Activated T-cell treated with anti-CD3 and anti-CD28 coated beads for 1 hour (primary cell): ENCODE measurements at places on chromosomes 4 and X.

GRCh38 chrX:52574416-52575275, 57.8 kb upstream of the XAGE1B start:
- peak; percentile 4 for DNase-seq

DNA sequence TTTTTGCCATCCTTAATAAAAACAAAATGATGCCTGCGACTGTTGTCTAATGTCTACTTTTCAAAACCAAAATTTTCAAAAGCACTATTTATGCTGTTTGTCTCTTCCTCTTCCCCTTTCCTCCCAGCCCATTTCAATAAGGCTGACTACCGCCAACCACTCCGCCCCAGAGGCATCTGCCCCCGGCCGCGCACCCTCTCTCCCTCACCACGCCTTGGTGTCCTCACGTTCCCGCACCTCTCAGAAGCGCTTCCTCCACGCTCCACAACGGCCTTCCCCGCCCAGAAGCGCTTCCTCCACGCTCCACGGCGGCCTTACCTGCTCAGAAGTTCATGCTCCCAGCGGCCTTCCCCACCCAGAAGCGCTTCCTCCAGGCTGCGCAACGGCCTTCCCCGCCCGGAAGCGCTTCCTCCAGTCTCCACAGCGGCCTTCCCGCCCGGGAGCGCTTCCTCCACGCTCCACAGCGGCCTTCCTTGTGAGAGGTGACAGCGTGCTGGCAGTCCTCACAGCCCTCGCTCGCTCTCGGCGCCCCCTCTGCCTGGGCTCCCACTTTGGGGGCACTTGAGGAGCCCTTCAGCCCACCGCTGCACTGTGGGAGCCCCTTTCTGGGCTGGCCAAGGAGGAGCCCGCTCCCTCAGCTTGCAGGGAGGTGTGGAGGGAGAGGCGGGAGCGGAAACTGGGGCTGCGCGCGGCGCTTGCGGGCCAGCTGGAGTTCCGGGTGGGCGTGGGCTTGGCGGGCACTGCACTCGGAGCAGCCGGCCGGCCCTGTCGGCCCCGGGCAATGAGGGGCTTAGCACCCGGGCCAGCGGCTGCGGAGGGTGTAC, 490.4 kb upstream of the ZFP42 start:
- DNase-seq: no peak

DNA sequence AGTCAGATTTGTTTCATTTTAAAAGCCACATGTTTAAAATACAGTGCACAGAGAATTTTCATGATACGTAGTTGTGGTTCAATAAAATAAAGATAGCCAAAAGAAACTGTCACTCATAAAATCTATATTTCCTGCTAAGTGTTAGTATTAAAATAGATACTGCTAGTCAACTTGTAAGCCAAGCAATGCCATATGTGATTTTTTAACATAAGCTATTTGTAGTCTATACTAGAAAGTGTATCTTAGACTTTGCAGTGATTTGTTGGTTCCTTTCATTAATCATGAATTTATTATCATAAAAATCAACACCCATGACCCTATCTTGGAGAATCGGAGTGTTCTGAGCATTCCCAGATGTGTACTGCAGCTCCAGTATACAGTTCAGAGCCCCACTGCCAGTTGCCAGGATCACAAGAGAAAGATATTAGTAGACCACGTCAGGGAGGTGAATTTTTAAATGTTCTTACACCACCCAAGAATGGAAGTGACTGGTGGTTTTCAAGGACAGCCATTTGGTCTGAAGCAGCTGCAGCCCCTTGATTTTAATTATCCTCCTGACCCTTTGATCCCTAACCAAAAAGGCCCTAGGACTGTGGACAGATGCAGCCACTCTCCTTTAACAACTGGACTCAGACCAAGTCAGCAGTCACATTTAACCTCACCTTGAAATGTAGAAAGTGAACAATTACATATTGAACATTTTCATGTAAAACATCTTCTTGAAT, 163.1 kb downstream of the PALLD start:
- no peak for DNase-seq

DNA sequence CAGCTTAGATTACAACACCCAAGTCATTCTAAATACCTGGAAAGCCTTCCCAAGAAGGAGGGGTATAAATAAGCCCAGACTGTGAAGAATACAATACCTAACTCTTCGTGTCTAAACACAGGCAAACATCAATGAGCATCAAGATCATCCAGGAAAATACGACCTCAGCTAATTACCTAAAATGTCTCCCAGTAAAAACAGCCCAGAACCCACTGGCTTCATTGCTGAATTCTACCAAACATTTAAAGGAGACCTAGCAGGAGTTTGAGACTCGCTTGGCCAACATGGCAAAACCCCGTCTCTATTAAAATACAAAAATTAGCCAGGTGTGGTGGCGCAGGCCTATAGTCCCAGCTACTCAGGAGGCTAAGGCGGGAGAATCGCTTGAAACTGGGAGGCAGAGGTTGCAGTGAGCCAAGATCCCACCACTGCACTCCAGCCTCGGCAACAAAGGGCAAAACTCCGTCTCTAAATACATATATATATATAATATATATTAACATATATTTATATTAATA, 19.1 kb upstream of the HSFX4 start:
- no peak for DNase-seq

DNA sequence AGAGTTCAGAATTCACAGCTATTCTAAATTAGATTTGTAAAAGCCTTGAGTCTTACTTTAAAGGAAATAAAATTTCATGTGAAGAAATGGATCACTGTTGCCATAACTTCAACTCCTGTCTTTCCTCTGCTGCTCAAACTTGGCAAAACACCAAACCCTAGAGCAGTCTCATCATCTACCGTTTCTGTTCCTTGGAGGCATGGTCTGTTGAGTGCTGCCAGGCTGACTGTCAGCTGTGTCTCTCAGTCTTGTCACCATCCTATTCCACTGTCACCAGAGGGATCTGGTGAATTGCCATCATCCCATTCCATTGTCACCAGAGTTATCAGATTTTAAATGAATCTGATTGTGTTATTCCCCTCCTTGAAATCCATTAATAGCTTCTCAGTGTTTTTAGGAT, 55.6 kb downstream of the STIM2 start:
- DNase-seq: no peak

- DNase-seq: no peak
These were observed 205.7 kb downstream of the AR start for GRCh38 chrX:67749536-67749935.

DNA sequence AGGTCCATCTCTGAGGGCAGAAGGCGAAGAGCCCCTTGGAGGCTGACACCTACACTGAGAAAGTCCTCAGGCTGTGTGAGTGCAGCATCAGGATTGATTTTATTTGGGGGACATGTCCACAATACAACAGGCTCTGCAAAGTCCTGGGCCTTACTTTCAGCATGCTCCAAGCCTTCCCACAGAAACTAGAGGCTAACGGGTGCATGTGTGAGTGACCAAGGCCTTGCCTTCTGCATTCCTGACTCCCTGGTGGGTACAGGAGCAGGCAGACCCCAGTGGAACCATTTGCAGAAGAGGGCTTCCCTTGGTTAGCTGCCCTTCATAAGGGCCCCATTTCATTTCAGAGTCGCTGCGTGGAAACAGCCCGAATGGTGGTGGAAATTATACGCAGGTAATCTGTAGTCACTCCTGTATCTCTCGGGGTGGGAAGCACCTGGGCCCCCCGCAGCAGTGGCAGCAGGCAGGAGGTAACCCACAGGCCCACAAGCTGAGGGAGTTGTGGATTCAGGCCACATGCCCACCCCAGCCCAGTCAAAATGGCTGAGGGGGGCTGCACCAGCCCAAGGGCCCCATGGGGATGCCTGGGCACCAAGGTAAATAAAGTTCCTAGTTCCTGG, 37.7 kb downstream of the NSG1 start:
- no peak for DNase-seq

DNA sequence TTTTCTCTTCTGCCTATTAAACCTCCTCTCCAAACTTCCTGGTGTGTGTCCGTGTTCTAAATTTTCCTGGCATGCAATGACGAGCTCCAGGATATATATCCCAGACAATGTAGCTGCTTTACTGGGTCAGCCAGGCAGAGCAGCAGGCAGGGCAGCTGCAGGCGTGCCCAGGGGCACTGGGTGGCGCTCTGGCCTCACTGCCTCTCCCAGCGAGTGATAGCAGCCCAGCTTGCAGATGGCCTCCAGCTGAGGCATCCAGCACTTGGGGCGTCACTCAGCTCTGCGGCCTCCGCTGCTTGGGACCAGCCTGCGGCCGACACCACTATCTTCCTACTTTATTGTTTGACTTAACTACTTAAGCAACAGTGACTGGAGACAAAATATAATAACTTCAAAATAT, 23.0 kb upstream of the UBA6 start:
- no peak for DNase-seq

DNA sequence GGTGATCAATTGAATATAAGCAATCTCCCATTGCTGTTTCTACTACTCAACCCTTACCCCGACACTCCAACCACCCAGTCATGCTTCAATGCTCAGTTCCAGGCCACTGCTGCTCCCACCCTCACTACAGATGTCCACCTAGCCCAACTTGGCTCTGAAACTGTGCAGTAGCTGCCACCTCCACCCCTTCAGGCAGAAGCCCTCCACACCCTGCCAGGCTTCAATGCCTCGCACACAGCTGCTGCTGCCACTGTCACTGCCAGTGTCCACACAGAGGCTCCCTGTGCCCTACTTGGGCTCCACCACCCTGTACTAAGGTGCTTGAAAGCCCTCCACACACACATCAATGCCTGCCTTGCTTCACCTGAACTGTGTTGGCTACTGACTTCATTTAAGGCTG, 34.6 kb downstream of the LAMTOR3 start:
- no peak for DNase-seq

GRCh38 chr4:77699731-77700210, 94.2 kb downstream of the CXCL13 start:
- DNase-seq: no peak
